ENCODE measurements at places on chromosomes 6 and 20.

- no peak for DNase-seq
Measured at GRCh38 chr6:75941509-75941908, 131.0 kb downstream of the IMPG1 start.

DNA sequence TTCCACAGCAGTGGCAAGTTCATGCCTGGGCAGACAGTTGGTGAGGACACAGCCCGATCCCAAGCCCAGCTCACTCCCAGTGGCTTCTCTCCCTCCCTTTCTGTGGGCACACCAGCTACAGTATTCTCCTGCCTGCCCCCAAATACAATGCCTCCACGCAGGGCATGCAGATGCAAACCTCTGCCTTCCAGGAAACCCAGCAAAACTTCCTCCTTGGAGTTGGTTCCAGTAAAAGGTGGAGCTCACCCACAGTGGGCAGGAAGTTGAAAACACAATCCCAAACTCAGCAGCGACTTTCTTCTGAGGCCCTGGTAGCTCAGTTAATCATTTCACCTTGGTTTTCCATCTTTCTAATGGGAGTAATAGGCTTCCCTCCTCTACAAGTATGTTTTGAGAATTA is 93.7 kb downstream of the LY86 start:
- peak; percentile 29 for DNase-seq

GRCh38 chr6:12060780-12061609 is 48.9 kb downstream of the HIVEP1 start:
- no peak for DNase-seq

DNA sequence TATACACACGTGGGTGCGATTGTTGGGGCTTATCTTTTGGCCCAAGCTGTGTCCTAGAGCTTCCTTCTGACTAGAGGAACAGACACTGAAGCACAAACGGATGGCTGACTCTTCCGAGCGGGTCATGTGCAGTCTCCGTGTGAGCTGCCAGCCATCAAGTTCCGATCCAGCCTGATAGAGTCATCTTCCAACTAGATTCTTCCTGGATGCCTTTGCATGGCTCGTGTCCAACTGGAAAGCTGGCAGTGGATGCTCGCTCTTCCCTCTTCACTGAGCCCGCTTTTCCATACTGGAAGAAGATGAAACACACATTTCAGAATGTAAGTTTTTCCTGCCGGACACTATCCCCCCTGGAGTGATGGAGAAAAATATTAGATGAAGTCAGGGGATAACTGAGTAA is 148.1 kb downstream of the SCML4 start:
- peak; percentile 63 for DNase-seq

GRCh38 chr6:69339163-69339550 is 457.7 kb downstream of the LMBRD1 start:
- DNase-seq = no peak

DNA sequence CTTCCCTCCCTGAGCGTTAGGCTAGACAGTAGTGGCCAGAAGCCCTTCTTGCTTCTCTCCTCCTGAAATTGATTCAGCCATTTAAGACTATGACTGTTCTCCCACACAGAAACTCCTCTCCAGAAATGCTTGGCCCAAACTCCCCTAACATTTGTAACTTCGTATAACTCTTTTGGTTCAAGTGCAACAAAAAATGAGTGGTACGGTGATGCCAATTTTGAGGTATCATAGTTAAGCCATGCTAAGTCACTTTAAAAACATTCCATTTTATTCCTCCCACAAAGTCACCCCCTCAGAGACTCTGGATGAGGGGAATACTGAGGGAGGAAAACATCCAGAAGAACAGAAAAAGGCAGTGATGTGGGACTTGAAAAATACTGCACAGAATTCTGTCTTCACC is 21.1 kb upstream of the ROS1 start:
- no peak for DNase-seq
